CD8-positive, alpha-beta memory T cell (primary cell): ENCODE measurements at places on chromosomes 7 and 10.

GRCh38 chr7:157139111-157139809, 534 bp downstream of the UBE3C start:
- DNase-seq: no peak

DNA sequence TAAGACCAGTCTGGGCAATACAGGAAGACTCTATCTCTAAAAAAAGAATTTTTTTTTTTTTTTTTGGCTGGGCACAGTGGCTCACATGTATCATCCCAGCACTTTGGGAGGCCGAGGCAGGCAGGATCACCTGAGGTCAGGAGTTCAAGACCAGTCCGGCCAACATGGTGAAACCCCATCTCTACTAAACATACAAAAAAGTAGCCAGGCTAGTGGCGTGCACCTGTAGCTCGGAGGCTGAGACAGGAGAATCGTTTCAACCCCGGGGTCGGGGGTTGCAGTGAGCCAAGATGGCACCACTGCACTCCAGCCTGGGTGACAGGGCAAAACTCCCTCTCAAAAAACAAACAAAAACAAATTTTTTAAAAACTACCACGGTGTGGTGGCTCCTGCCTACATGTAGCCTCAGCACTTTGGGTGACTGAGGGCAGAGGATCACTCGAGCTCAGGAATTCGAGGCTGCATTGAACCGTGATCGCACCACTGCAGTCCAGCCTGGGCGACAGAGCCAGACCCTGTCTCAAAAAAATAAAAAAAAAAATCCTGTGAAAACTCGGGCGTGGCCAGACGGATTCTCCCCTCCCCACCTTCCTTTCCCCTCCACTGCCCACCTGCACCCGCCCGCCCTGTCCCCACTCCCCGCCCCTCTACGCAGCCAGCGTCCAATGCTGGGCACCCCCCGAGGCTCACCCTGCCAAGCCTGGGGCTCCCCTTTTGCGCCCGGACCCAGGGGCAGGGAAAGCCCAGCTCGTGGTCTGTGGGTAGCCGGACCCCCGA, 745 bp upstream of the ORAI2 start:
- DNase-seq: no peak

DNA sequence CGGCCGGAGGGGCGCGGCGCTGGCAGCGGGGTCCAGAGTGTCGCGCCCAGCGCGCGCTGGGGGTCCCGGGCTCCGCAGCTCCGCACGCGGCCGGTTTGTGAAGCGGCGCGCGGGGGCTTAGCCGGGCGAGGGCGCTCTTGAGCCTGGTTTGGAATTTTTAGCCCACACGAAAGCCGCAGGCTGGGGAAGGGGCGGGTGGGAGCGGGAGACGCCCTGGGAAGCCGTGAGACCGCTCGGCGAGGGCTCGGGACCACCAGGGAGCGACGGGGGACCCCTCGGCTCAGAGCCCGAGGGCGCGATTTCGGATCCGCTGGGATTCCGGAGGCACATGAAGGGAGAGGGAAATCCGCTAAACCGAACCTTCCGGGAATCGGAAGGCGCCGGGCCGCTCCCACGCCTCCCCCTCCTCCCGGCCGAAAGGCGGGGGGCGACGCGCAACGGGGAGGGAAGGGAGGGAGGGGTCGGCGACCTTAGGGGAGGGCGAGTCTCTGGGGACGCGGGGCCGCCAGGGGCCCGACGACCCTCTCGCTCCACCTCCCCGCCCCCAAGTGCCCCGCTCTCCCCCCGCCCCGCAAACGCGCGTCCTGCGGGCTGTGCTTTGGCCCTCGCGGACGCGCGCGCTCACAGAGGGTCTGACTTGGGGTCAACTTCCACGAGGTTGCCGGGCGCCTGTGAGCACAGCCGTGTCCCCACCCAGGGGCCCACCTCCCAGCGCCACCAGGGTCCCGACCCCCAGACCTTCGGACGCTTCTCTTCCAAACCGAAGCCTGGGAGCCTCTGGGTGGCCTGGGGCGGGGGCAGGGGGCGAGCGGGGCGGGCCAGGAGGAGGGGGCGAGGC, 5.1 kb upstream of the ELFN1 start:
- DNase-seq: no peak

DNA sequence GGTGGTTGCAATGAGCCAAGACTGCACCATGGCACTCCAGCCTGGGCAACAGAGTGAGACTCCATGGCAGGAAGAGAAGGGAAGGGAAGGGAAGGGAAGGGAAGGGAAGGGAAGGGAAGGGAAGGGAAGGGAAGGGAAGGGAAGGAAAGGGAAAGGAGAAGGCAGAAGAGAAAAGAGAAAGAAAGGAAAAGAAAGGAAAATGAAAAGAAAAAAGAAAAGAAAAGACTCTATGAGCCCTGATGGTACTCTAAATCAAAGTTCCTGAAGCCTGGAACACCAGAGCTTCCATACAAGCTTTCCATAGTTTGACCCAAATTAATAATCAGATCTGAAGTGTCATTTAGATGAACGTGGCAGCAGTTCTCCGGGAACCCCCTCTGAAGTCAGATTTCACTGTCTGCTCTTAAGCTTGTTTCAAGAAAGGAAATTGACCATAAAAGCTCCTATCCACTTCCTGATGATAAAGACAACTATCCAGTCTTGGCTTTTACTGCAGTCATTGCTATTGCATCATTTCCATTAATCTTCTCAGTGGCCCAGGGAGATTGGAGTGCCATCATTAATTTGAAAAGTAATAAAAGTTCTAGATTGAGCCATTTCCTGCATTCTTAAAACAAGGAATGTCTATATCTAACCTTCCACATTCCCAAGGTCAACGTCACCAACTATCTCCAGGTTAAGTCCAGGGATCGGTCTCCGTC, 44.2 kb upstream of the FRMD4A start:
- no peak for DNase-seq
